Fibroblast of the aortic adventitia (primary cell): ENCODE measurements at places on chromosomes 5 and 9.

- no peak for DNase-seq
These were observed 73.4 kb downstream of the TEK start for GRCh38 chr9:27182421-27182820.

DNA sequence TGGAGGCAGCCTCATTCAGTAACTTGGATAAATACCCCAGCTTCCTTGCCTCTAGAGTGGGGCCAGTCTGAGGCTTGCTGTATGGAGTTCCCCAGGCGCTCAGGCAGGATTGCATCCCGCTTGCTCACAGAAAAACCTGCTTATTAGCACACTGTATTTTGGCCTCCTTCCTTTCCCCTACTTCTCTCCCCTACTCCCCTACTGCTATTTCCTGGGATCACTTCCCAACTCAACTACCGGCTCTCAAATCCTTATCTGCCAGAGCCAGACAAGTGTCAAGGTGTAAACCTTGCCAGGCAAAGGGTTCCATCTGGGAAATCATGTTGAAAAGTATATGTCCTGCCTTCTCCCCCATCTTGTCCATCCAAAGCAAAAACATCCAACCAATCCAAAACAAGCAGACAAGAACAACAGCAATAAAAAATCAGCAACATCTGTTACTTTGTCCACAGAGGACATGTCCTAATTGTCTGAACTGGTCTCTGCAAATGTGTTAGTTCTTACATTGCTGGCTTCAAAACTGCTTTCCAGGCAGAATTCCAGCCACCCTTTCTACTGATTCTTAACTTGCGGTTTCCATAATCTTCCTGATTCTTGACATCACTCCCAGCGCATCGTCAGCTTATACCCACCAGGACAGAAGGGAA is 164.1 kb upstream of the SEMA6A start:
- no peak for DNase-seq

DNA sequence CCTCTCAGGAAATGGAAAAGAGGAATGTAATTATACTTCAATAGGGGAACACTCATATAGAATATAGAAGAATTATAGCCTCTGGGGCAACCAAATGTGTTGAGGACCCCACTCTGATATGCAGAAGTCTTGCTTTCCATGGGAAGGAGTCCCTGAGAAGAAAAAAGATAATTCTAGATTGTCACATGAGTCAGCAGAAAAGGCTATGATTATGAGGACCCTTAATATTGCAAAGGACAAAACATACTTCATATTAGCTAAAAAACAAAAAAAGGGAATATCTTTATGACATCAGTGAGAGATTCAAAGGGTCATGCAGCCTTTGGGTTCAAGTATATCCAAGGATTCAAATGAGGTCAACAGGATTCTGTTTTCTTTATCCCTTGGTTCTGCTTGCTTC is 119.5 kb downstream of the PIK3R1 start:
- DNase-seq: no peak

- DNase-seq: no peak
These were observed 62.5 kb upstream of the FCN2 start for GRCh38 chr9:134818000-134818568.

- peak; percentile 60 for DNase-seq
These were observed 252.1 kb downstream of the SMARCA2 start for GRCh38 chr9:2267181-2267745.
